Bronchus fibroblast of lung (primary cell): ENCODE measurements at places on chromosomes 1 and 21. TPM values are rescaled to one million over a fixed set of nuclear protein-coding genes. Genes with fewer than 3 reads are reported as not detected.

Gene KRTAP12-1
- total RNA-seq, result not detected in 2 replicates

Gene YTHDF2
- total RNA-seq, result 47.6 and 49.2 TPM in 2 replicates

Gene AADACL3
- total RNA-seq, result not detected in 2 replicates

Gene ADGRL2
- total RNA-seq, result 18.9 and 19.0 TPM in 2 replicates

Gene SMCP
- total RNA-seq, result not detected in 2 replicates

Gene CLDN17
- total RNA-seq, result not detected in 2 replicates
